ENCODE measurements at places on chromosomes 3 and 15.

- no peak for DNase-seq
These were observed 74.7 kb downstream of the XXYLT1 start for GRCh38 chr3:195196266-195196665.

GRCh38 chr15:56919609-56920366 is 1.3 kb downstream of the TCF12 start:
- DNase-seq: peak; percentile 31

DNA sequence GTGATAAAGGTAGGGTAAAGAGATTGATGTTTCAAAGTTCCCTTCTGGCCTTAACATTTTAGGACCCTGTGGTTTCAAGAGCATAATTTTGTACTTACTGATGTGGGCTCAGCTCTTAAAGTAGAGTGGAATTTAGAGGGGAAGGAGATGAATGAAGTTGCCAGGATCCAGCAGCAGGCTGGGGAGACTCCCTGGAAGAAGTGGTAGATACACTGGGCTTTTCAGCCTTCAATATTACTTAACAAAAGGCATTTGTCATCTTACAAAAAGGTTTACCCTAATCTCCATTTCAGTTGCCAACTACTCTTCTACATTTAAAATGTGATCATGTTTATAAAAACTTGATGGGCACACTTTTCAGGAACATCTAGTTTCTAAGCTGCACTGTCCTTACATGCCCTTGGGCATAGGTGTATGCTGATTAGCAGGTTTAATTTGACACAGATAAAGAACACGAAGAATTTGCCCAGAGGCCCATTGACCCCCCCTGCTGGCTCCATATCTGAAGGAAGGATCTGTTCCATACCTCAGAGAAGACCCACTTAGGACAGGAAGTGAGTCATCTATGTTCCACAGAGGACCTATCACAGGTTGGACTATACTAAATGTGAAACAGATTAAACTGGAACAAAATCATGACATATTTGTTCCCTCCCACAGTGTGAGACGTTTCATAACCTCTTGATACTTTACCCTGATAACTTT is 93.0 kb upstream of the LPP start:
- DNase-seq: peak; percentile 67

GRCh38 chr3:152100491-152101132 is 168.1 kb upstream of the MBNL1 start:
- no peak for DNase-seq

- no peak for DNase-seq
These were observed 13.3 kb upstream of the CD47 start for GRCh38 chr3:108103886-108104797.

- no peak for DNase-seq
These were observed 1.0 kb upstream of the MCM2 start for GRCh38 chr3:127597020-127597771.

GRCh38 chr3:107468782-107469181 is 54.0 kb upstream of the BBX start:
- no peak for DNase-seq

DNA sequence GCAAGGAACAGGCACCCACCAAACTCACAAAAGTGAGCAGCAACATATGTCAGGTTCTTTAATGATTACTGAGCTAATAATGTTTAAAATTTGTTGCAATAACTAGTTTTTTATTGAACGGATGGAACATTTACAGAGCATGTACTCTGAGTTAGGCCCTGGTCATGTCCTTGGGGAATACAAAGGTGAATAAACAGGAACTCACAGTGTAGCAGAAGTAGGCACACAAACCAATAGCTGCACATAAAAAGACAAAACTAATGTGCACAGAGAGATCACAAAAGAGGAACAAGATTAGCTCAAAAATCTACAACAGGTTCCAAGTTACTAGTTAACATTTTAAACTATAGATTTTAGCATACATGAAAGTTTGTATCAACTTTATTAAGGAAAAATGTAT is 505.3 kb upstream of the PPP2R3A start:
- DNase-seq: no peak

DNA sequence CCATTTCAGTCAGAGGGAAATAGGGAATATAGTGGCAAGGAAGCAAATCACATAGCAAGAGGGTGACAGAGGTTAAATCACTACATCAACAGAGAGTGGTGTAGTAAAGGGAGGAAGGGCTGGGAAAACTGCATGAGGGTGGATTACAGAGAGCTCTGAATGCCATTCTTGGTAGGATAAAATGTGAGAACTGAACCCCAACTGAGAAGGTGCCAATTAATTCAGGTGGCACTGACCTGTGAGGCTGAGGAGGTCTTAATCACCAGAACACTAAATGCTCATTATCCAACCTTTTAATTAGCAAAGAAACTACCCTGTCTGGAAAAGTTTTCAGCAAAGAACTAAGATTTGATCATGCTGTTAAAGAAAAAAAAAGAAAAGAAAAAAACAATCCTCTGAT is 202.7 kb downstream of the LRRN1 start:
- DNase-seq: no peak

- no peak for DNase-seq
These were observed 32.0 kb downstream of the PIK3CA start for GRCh38 chr3:179179979-179180759.

DNA sequence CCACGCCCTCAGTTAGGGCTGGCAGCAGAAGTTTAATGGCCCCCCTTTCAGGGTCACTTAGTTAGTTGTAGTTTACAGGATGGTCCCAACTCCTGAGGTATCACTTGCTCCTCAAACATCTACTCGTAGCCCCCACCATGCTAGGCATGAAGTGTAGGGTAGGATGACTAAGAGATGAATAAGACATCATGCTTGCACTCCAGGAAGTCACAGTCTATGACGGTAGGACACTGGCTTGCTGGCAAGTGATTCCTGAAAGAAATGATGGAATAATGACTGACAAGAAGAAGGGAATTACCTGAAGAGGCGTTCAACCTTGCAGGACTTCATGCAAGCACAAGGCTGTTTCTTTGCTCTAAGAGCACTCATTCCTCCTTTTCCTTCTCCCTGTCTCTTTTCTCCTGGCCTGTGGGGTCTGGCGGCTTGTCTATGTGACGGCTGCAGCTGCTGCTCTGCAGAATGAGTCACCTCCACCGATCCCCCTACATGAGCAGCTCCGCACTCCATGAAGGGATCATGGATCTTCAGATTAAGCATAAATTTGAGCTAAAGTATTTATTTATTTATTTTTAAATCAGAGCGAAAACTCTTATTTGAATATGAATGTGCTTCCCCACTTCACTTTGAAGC is 82.9 kb upstream of the BOC start:
- no peak for DNase-seq

DNA sequence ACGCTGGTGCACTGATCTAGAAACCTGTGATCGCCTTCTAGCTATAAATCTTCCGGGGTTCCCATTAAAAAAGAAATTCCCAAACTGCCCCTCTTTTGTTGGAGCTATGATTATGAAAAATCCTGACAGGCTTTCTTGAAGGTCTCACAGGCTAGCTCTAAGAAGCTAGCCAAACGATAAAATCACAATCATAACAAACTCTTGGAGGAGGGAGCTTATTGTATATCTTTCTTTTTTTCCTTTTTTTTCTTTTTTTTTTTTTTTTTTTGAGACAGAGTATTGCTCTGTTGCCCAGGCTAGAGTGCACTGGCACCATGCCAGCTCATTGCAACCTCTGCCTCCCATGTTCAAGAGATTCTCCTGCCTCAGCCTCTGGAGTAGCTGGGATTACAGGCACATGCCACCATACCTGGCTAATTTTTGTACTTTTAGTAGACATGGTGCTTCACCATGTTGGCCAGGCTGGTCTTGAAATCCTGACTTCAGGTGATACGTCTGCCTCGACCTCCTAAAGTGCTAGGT is 72.0 kb downstream of the MYO1E start:
- no peak for DNase-seq

- no peak for DNase-seq
These were observed 14.4 kb downstream of the GK5 start for GRCh38 chr3:142211034-142211433.

GRCh38 chr3:46312991-46313390 is 40.9 kb upstream of the CCR2 start:
- no peak for DNase-seq
